ENCODE measurements at places on chromosomes 4 and X.

GRCh38 chr4:101782546-101782945, 8.0 kb upstream of the BANK1 start:
- no peak for DNase-seq

DNA sequence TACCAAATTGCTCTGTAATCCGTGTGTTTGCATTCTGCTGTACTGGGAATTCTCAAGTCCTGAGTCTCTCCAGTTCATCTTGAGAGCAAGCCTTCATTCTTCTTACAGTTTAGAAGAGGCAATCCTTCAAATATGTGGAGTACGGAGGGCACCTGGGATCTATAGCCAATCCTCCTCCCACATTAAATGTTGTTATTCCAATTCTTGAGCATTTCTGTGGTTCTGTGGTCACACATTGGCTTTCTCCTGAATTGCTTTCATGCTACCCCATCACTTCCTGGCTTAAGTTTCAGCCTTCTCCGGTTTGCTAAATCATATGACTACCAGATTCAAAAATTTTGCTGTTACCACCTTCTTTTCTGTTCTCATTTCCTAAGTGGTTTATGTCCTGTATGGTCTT, 611.1 kb downstream of the PCDH19 start:
- no peak for DNase-seq

DNA sequence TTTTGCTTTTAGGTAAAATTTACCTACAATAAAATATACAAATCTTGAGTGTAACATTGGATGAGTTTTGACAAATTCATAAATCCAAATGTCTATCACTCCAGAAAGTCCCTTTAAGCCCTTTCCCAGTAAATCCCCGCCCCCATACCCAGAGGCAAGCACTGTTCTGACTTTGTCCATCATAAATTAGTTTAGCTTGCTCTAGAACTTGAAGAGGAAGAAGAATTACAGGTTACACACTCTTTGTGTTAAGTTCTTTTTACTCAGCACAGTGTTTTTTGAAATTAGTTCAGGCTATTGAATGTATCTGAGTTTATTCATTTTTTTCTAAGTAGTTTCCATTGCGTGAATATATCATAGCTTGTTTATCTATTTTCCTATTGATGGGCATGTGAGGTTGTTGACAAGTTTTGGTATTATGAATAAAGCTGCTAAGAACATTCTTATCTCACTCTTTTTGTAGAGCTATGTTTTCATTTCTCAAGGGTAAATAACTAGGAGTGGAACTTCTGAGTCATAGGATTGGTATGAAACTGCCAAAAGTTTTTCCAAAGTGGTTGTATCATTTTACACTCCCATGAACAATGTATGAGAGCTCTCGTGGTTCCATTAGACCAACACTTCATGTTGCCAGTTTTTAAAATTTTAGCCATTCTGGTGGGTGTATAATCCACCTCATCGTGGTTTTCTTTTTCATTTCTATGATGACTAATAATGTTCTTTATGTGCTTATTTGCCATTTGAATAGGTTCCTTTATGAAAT, 22.4 kb upstream of the HPSE start:
- peak; percentile 13 for DNase-seq

- no peak for DNase-seq
Measured at GRCh38 chr4:53963336-53963735, 101.1 kb downstream of the CHIC2 start.

GRCh38 chrX:34585561-34585960, 71.5 kb downstream of the TMEM47 start:
- no peak for DNase-seq

DNA sequence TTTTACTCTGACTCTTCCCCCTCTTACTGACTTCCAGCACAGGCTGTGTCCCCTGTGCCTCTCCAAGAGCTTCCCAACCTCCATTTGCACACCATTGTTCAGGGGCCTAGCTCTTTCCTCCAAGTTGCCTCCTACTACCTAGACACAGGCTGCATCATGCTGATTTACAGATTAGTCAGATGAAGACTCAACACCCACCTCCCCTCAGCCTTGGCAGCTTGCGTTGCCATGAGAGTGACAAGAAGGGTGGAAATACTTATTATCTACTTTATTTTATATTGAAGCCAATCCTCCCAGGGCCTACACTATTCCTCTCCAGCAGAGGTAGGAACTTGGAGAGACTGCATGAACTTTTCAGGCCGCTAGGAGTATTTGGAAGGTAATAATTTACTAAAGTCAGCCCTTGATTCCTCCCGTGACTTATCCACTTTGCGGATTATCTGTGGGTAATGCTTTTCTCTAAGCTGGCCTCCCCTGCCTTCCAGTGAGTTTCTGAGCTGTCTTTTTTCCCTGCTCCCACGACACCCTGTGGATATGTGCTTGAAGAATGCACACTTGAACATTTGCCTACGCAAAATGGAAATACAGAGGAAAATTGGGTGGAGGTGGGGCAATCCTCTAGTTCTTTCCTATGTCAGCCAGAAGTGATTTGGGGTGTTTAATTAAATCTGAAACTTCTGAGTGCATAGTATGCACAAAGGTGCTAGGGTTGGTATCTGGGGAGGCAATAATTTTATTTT, 74.1 kb upstream of the TMEM164 start:
- no peak for DNase-seq

DNA sequence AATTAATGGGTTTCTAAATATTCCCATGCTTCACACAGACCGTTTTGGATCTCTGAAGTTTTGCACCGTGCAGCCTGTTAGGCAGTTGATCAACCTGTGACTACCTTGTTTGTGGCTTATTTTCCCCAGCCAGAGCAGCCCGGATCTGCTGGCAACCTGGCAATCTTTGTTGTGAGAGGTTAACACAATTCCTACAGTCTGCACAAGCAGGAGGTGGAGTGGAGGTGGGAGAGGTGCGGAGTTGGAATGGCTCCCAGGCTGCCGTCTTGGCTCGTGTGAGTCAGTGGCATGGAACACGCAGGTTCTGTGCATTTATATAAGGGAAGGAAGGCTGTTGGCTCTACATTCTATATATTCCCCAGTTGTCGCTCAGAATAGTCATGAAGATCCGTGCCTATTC, 70.9 kb upstream of the STOX2 start:
- no peak for DNase-seq

- DNase-seq = no peak
Measured at GRCh38 chr4:175823015-175823742, 11.1 kb upstream of the GPM6A start.

- DNase-seq = no peak
Measured at GRCh38 chrX:45758319-45758718, 557.6 kb upstream of the DIPK2B start.

DNA sequence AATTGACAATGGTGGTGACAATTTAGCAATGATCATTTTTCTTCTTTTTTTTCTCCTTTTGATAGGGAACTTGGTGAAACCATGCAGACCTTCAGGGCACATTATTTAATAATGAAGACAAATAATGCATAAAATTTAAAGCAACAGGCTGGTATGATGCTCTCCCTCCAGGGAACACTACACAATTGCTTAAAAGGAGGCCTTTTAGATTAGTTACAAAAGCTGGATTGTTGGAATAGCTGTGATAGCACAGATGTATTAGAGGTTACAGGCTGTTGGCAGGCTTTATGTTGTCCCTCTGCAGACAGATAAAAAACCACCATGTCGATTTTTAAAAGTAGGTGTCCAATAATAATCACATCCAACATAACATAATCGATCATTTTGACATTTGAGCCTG, 307.0 kb downstream of the ADGRL3 start:
- DNase-seq = no peak

DNA sequence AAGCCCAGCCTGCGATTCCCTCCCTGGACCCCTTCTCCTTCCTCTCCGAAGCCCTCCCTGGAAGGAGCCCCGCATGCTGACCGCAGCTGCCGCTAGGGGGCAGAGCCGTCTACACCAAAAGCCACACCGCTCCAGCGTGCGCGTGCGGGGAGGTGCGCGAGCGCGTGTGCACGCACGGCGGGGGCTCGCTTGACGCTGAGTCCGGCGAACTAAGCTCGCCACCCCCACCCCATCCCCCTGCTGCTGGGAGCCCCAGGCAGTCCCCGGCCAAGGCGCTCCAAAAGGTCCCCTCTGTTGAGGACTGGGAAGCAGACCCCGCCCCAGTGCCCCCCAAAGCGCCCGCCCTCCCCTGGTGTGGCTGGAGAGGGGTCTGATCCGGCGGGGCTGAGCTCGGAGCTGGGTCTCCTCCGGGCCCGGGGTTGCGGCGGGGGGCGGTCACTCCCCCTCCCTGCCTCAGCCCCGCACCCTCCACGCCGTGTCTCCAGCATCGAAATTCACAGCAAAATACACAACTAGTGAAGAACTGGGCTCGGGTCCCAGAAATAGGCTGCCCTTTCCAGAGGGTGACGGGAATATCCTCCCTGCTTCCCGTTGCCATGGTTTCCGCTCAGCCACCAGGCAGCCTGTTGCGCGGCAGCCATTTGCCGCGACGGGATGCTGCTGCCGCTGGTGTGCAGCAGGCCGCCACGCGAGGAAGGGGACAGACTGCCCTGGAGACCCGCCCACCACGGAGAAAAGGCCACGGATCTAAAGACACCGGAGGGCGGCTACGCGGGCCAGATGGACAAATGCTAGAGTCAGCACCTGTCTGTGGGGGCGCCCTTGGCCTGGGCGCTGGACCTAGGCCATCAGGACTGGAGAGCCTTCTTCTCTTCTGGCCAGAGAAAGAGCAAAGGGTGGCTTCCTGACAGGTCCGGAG, 11.2 kb upstream of the CCNQ start:
- peak; percentile 61 for DNase-seq

DNA sequence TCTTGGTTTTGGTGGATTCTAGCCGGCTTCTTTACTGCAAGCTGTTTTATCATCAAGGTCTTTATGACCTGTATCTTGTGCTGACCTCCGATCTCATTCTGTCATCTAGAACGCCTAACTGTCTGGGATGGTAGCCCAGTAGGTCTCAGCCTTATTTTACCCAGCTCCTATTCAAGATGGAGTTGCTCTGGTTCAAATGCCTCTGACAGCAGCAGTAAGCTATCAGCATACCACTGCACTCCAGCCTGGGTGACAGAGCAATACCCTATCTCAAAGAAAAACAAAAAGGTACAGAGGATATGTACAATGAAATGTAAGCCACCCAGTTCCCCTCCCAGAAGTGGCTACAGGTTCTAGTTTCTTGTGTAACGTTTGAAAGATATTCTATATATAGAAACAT, 36.1 kb downstream of the HERC6 start:
- no peak for DNase-seq

DNA sequence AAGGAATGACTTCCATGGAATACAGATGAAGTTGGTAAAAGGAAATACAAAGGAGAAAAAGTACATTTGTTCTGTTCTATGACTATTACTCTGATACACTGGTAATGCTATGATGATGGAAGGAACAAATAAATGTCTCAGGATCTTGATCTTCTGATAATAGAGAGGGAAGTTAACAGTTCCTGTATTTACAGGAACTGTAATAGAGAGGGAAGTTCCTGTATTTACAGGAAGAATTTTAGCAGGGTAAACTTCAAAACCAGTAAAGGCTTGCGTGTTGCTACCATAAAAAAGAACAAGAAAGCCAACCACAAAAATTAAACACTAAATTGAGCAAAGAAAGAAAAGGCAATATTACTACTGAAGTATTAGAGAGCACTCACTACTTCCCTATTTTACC, 91.7 kb upstream of the HPGD start:
- no peak for DNase-seq

DNA sequence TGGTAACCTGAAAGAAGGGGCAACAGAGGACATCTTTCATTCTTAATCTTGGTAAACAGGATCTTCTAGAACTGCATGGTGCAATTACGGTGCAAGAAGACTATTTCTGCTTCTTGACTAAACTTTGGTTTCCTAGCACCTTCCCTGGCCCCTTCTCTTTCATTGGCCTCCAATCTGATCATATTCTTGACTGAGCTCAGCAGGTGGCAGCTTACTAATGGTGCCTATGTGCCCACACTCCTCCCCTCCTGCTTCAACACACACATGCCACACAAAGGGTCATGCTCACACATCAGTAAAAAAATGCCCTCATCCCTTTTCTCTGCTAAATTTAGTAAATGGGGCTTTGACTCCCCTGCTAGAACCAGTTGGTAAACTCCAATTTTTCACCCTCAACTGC, 400.5 kb upstream of the MAOA start:
- no peak for DNase-seq

GRCh38 chr4:152607178-152607577, 71.3 kb upstream of the FBXW7 start:
- DNase-seq = no peak

Data from H54 (cell line).